ENCODE measurements at places on chromosomes 12 and 14.

DNA sequence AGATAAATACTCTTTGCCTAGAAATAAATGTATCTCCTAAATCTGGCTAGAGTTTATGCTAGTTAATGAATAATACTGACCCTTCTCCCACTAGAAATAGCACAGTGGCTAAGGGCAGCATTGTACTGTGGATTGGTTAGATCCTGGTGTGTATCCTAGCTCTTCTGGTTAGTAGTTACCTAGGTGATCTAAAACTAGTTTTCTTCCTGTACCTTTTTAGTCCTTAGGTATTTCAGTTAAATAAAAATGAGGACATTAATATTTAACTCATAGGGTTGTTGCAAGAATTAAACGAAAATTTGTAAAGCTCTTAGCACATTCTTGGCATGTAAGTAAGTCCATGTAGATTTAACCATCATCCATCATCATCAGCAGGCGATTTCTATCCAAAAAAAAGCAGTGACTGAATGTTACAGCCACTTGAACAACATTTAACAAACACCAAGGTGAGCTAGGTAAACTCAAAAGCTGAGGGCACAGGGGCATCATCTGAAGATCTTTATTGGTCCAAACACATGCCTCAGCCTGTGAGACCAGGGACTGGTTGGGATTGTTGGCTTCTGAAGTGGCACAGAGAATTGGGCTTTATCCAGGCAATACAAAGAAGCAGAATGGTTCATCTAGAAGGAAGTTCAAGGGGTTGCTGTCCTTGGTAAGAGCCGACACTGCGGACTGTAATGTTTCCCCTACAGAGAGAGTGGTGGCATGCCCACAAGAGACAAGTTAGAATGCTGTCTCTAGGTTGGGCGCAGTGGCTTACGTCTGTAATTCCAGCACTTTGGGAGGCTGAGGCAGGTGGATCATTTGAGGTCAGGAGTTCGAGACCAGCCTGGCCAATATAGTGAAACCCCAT lies 100.8 kb downstream of the GAS2L3 start:
- DNase-seq, result no peak

DNA sequence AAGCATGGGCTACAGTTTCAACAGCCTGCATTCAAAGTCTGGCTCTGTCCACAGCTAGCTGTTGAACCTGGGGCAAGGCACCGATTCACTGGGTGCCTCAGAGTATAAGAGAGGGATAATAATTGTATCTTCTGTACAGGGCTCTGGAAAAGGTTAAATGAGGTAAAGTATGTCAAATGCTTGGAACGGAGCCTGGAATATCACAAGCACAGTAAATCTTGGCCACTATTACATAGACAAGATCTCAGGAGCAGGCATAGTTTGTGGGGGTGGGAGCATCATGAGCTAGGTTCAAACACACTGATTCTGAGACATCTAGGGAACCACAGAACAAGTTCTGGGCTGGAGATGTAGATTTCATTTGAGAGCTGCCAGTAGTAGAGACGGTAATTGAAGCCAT lies 203.7 kb upstream of the NUDT4 start:
- no peak for DNase-seq

DNA sequence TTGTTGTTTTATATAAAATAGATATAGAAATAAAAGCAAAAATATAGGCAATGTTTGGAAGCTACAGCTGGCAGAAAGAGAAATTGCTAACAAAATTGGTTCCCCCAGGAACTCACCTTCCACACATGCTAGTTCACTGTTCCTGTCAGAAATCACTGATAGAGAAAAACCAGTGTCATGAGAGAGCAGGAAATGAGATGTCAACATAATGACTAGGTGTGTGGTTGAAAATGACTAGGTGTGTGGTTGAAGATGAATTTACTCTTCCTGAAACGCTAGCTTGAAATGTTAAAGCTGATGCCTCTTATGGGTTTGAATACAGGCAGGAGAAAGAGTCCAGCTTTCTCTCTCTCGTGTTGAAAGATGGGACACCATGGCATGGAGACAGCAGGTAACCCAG lies 216.3 kb downstream of the C12orf42 start:
- DNase-seq, result no peak

DNA sequence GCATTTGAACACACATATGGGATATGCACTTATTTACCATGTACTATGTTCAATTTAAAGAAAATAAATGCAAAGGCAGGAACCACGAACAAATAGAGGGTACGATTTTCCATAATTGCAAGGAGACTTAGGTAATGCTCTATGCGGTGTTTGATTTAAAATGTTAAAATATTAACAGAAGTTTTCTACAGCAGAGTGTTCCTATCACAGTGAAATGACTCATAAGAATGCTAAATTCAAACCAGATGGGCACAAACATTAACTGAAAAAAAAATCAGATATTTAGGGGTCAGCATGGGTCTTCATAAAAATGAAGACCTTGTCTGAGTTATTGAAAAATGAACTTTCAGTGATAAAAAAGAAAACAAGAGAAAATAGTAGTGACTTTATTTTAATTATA lies 65.4 kb downstream of the LLPH start:
- no peak for DNase-seq

- DNase-seq, result no peak
Observed at GRCh38 chr12:14191612-14192011, 173.9 kb upstream of the ATF7IP start.

DNA sequence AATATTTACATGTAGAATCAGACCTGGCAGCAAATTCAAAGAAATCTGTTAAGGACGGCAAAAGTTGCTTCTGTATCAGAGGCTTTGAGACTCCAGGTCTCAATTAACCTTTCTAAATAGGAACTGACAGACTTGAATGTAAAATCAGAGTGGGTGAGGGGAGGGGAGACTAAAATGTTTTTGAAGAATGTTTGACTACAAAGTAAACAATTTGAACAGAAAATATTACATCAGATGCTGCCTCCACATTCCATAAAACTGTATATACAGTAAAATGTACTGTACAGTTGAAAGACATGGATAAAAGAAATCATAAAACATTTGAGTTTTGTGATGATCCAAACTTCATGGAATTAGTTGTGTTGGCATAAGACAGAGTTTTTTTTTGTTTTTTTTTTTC lies 49.5 kb upstream of the POC1B start:
- DNase-seq, result no peak

DNA sequence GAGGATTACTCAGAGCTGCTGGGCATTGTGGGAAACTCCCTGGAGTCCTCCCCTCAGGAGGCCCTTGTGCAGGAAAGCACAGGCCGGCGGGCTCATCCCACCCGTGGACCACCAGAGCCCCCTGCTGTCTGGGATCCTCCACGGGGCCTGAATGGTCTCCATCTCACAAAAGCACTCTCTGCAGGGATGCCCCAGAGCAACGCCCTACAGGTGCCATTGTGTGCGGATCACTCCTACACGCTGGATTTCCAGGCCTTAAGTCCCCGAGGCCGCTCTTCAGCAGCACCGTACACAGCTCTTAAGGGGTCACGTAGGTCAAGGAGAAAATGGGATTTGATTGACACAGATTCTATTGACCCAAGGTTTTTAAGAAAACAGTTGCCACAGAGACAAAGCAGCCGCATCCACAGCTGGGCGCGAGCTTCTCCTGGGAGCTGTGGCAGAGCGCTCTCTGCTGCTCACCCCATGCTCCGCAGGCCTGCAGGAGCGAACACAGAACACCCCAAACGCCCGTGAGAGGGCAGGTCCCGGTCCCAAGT lies 36.7 kb upstream of the RIMBP2 start:
- DNase-seq, result no peak

DNA sequence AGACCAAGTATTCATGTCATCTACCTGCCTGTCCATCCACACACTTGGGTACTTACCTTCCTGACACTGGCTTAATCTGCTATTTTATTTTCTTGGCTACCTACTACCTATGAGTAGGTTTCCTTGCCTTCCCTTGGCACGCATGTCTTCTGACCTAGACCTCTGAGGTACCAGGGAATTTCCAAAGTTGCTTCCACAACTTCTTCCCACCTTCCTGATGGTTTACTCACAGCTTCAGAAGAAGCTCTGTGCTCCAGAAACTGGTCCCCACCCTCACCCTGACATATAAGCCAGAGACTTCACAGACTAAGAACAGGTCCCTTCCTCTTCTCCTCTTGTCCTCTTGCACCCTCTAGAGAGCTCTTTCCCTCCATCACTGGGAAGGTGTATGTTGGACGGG lies 35.7 kb upstream of the DDX11 start:
- no peak for DNase-seq

- no peak for DNase-seq
Observed at GRCh38 chr12:115968211-115968610, 309.3 kb downstream of the MED13L start.

GRCh38 chr14:81767266-81767995 lies 233.8 kb upstream of the SEL1L start:
- no peak for DNase-seq

- no peak for DNase-seq
Observed at GRCh38 chr12:117820216-117820907, 148.4 kb downstream of the KSR2 start.

DNA sequence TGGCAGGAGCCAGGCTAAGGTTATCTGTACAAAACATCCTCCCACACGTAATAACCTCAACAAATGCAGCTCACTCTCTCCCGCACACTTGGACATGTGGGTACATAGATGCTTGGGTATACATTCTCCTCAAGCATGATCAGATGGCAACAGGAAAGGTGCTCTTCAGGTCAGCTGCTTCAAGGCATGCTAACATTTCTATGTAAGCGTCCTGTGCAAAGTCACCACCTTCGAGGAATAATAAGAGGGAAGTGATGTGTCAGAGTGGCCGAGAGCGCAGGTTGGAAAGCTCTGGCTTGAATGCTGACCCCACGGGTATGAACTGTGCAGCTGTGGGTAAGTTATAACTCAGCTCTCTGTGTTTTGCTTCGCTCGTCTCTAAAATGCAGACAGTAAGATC lies 24.2 kb upstream of the SLC6A12 start:
- no peak for DNase-seq

GRCh38 chr14:50022661-50023060 lies 93.7 kb downstream of the VCPKMT start:
- no peak for DNase-seq

- no peak for DNase-seq
Observed at GRCh38 chr12:31470459-31470858, 120.5 kb downstream of the DENND5B start.

DNA sequence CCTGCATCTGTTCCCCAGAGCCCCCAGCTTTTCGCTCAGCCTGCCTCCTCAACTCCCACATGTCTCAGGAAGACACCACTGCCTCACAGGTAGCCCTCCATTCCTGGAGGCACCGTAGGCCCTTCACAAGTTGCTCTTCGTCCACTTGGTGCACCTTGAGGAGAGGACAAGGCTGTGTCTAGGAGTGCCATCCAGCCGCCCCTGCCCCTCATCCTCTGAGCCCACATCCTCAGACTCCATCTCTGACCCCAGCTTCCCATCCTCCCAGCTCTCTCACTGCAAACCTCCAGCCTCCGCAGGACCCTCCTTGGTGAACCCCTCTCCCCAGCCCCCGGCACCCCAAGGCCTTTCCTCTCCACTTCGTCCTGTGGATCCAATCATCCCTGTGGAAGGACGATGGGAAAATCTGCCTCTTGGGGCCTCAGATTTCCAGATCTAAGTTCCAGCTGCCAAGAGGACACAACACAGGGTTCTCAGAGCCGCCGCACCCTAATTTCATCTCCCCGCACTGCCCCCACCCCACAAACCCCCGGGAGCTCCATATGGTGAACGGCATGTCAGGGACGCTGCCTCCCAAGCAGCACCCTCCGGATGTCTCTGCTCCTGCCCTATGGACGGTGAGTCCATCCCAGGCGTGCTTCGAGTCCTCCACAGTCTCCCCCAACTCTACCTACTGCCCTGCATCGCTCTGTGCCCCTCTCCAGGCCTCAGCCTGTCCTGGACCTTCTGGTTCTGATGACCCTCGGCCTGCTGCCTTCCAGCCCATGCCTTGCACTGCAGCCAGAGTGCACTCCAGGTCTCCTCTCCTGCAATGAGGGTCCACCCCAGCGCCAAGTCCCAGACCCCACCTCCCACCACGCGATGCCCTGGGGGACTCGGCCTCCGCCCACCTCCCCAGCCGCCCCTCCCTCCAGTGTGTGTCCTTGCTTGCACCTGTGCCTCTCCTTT lies 314.1 kb upstream of the DIO3 start:
- DNase-seq, result no peak

- DNase-seq, result peak; percentile 78
Observed at GRCh38 chr12:68932961-68933893, at the start of gene CPM. CPM (minus strand) TSS chr12:68933171; CDS start chr12:68932837, 334 bp downstream.

GRCh38 chr12:459430-460258 lies at the start of gene B4GALNT3:
B4GALNT3 (plus strand) TSS chr12:459939; CDS start chr12:460377, 438 bp downstream.
- DNase-seq, result peak; percentile 15

GRCh38 chr12:39587225-39587624 lies 32.4 kb downstream of the ABCD2 start:
- no peak for DNase-seq

- no peak for DNase-seq
Observed at GRCh38 chr12:39541471-39541870, 78.1 kb downstream of the ABCD2 start.

GRCh38 chr12:117180758-117181467 lies 9.4 kb downstream of the FBXO21 start:
- no peak for DNase-seq

- no peak for DNase-seq
Observed at GRCh38 chr14:72014486-72014885, 82.3 kb downstream of the RGS6 start.

- no peak for DNase-seq
Observed at GRCh38 chr12:28884904-28885679, 264.0 kb upstream of the FAR2 start.

DNA sequence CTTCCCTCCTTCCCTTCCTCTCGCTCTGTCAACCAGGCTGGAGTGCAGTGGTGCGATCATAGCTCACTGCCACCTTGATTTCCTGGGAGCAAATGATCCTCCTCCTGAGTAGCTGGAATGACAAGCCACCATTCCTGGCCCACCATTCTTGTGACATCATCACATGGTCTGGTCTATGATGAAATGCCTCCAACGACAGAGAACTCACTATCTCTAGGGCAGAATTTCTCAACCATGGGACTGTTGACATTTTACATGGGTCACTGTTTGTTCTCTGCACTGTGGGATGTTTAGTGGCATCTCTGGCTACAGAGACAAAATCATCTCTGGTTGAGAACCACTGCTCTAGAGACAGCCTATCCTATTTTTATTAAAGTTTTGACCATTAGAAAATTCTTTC lies 9.7 kb downstream of the VRK1 start:
- DNase-seq, result no peak

DNA sequence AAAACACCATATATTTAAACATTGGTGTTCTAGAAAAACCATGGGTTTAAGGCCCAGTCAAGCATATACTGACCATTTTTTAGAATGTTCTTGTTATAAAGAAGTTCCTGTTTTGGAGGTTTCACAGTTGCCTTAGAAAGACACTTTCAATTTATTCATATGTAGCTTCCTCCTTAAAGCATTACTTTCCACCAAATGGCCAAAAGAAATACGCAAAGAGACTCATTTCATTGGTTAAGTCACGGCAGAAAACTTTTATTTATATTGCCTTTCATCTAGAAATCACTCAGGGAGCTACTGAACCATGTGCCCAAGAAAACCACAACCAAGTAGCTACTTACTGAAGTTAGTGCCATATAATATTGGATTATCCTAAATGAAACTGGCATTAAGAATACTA lies 40.0 kb downstream of the MYBPC1 start:
- DNase-seq, result no peak

GRCh38 chr12:71186571-71187288 lies 28.9 kb upstream of the TSPAN8 start:
- no peak for DNase-seq

- DNase-seq, result no peak
Observed at GRCh38 chr12:109770104-109770860, 56.7 kb downstream of the FAM222A start.

- no peak for DNase-seq
Observed at GRCh38 chr12:90589956-90590355, 365.0 kb downstream of the CCER1 start.

Measured in activated T-cell treated with anti-CD3 and anti-CD28 coated beads for 48 hours (primary cell).